ENCODE measurements at places on chromosomes 1 and 21.

- no peak for DNase-seq
Observed at GRCh38 chr1:211825980-211826379, 4.6 kb downstream of the LPGAT1 start.

DNA sequence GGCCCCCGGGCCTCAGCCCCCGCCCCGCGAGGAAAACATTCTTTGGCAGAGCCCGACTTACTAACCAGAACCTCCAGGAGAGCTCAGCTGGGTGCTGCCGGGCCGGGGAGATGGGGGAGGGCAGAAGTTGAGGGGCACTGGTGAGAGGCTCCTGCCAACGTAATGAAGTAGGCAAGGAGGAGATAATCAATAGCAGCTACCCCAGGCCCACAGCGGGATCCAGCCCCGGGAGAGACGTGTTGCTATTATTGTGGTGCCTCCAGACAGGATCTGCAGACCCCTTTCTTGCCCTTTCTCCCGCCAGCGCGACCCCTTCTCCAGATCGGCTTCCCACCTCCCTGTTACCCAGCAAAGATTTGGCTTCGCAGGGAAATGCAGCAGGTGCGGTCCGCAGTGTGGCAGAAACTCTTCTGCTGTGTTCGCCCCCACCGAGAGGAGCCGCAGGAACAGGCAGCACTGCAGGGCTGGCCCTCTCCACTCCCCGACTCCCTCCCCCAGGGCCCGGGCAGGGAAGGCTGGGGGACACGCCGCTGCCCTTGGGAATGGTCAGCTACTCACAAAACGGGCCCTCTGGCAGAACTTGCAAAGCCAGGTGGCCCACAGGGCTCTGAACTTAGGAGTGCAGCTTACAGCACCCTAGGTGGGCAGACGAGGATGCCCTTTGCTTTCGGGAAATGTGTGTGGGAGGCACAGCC, 1.5 kb upstream of the KCNA2 start:
- no peak for DNase-seq

- DNase-seq = no peak
Observed at GRCh38 chr21:42581336-42581992, 67.8 kb downstream of the SLC37A1 start.

DNA sequence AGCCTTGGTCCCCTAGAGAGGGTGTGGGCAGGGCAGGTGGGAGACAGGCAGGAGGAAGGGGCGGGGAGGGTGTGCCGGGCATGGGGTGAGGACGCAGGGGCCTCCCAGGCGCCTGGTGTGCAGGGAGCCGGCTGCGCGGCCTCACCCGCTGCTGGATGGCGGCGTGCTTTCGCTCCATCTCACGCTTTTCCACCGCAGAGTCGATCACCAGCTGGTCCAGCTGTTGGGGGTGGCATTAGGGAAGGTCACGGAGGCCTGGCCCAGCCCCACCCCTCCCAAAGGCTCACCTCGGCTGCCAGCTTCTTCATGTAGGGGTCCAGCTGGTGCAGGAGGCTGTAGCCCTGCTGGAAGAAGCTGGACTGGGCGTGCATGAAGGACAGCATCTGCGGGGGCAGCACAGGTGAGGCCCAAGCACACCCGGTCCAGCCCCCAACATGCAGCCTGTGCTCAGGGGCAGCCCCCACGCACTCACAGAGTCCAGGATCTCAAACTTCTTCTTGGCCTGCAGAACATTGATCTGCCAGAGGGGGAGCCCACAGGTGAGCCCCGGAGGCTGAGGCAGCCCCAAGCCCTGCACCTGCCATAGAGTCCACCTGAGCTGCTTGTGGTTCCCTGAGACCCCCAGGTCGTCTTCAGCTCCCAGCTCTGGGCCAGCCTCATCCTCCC, 7.9 kb downstream of the ACAP3 start:
- no peak for DNase-seq

- no peak for DNase-seq
Observed at GRCh38 chr21:37593015-37593414, 226.4 kb downstream of the DYRK1A start.

- DNase-seq = no peak
Observed at GRCh38 chr1:5667513-5668325, 324.5 kb downstream of the NPHP4 start.

DNA sequence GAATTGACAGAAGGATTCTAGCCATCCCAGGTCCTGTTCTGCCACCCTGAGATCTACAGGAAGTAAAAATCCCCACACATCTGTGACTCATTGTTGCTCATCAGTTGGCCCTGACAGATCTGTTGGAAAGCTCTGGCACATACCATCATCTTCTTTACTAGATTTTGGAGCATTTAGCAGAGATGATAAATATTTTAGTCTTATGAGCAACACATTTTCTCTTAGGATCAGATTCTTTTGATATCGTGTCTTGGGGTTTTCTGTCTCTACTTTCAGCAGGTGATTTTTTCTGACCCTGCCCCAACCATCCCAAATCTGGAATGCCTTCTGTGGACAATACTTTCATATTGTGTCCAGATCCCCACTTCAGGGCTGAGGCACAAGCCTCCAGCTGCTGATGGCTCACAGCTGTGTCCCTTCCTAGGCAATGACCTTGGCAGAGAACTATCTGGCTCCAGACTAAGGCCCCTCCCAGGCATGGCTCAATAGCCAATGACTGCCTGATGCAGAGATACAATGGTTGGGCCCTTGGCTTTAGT, 102.8 kb downstream of the GDAP2 start:
- no peak for DNase-seq

DNA sequence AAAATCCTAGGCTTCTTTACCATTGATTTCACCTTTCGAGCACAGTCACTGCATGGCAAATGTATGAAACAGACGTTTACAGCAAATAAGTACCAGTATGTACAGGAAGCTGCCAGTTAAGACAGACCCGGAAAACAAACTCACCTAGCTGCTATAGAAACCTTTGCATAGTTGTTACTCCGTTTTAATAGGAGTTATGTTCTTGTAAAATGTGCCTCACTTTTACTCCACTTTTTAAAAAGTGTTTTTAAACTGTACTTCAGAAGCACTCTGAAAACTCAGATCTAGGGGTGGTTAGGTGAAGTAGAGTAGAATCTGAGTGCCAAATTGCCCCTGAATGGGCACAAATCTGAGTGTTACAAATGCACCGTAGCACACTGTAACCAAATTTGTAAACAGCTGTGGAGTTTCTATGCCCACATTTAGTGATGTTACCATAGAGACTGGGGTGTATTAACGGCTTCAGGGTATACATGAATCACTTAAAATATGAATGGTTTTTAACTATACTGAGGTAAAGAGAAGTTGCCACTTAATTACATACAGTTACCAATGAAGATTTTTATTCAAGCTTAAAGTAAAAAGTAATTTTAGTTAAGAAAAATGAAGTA, 30.7 kb downstream of the CNIH4 start:
- no peak for DNase-seq

DNA sequence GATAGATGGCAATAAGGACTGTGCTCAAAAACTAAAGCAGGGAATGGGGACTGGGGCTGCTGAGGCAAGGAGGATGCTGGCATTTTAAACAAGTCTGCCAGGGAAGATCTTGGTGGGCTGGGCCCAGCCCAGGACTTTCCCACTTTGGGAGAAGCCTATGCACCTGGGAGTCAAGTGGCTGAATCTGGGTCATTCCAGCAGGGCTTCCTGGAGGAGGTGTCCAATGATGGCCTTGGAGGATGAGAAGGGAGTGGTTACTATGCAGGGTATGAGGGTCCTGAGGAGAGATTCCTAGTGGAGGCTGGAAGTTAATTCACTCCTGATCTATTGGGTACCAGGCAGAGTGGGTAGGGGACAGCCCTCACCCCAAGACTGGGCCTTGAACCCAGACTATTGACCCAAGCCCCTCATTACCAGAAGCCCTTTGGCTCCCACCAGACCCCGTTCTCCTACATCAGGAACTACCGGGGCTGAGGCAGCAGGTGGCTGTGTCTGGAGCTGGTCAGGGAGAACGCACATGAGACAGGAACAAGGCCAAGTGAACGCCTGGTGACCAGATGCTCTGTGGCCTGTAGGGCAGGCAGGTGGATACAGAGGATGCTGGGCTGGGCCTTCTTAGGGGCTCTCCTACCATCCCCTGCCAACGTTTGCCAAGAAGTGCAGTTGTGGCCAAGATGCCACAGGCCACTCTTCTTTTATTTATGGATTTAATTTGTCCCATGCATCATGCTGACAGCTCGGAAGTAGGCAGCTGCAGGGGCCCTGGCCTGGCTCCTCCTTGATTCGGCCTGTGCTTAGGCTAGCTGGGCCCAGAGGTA, 18.3 kb upstream of the LRP8 start:
- DNase-seq = no peak

DNA sequence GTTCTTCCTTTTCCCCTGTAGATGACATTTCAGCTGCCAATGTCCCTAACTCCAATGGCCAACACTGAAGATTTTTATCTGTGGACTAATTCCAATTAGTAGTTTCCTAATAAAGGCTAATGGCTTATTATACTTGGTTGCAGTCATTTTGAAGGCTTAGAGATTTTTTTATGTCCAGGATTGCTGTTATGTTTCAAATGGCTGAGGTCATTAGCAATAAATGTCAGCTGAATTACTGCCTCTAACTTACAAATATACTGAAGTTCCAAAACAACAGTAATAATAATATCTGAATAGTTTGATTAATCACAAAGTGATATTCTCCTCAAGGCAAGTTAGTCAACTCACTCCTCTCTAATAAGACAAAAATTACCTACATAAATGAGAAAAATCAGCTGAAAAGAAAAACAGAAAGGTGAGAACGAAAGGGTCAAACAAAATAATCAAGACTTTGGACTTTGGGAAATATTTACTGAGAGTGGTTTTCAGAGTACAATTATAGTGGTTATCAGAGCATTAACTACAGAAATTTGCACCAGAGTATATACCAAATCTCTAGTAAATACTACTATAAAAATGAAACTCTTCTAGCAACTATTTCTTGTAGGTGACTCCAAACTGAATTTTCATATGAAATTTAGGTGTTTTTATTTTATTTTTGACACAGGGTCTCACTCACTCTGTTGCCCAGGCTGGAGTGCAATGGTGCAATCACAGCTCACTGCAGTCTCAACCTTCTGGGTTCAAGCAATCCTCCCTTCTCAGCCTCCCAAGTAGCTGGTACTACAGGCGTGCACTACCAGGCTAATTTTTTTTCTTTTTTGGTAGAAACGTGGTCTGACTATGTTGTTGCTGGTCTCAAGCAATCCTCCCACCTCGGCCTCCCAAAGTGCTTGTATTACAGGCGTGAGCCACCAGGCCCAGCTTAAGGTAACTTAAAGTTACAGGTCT, 3.5 kb downstream of the ZZZ3 start:
- DNase-seq = no peak

DNA sequence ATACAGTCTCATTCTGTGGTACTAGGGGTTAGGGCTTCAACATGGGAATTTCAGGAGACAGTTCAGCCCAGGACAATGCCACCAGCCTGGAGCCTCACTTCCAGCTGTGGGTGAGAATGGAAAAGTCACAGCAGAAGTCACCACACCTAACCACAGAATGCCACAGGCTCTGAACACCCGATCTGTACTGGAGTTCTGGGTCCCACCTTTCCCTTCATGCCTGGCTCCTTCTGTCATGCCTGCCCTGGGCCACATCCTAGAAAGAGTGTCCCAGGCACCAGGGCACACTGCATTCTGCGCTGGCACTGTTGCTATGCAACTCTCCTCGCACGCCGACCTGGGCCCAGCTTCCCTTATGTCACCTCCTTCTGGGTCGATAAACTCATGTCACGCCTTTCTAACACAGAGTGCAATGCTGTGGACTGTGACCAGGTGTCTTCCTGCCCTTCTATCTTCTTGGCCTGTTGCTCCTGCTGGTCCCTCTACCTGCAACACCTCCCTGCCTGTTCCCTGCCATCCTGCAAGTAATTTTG, 21.2 kb downstream of the RCSD1 start:
- no peak for DNase-seq

DNA sequence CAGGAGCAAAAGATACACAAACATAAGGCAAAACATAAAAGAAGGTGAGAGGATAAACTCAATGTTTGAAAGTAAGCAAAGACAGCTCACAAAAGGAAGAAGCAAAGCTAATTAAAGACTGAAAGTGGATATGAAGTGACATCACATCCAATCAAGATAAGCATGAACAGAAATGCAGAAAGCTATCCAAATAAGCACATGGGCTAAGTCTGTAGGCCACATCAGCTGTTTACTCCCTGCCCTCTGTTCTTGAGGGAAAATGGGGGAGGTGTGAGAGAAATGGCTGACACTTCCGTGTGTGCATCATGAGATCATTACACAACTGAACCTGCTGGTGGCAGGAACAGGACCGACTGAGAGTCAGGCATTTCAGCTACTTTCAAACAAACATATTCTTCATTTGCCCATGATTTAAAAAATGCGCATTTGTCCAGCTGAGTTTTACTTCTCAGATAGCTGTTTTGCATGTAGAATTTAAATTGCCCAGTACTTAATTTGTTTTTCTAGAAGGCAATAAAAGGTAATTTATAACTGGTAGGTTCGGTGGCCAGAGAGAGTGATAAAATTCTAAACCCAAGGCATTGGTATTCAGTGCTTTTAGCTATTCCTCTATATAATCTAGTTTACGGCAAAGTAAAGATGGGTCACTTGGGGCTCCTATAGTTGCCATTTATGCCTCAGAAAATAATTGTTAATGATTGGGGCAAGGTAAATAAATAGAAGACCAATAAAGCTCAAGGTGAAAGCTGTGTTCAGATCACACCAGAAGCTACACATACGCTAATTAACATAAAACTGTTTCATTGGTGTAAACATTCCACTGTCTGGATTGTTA, 27.2 kb upstream of the MAN1A2 start:
- no peak for DNase-seq

- DNase-seq = no peak
Observed at GRCh38 chr1:177424744-177425143, 254.0 kb downstream of the BRINP2 start.

DNA sequence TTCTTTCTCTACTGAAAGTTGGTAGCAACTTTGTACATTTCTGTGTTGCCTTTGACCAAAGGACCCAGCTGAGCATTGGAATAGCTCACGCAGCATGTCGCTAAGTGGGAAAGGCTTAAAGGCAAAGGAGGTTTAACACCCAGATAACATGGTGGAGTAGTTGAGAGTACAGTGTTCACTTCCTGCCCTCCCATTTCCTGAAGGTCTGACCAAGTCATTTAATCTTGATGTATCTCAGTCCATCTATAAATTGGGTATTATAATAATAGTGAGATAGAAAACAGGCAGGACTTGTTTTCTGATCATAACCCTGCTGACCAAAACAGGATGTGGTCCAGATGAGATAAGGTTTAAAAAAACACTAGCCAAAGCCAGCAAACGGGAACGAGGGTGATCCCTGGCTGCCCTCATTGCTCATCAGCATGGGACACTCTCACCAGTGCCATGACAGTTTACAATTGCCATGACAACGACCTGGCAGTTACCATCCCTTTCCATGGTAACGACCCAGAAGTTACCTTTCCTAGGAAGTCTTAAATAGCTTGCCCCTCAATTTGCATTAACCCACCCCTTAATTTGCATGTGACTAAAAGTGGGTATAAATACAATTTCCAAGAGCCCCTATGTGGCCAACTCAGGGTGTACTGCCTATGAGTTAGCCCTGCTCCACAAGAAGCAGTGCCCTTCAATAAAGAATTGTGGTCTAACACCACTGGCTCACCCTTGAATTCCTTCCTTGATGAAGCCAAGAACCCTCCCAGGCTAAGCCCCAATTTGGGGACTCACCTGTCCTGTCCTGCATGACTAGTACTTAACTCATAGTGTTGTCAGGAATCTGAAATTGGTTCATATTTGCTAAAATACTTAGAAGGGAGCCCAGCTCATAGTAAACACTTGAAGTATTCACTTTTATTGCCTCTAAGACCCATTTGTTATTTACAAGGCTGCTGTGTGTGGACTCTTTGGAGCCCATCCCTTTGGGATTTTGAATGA, 28.4 kb upstream of the FHAD1 start:
- DNase-seq = no peak

- no peak for DNase-seq
Observed at GRCh38 chr1:165854101-165854845, 26.9 kb downstream of the UCK2 start.
